ENCODE measurements at places on chromosomes 13 and 19.
A peak's percentile ranks its signal among the peaks of the same experiment; 100 is the strongest.

DNA sequence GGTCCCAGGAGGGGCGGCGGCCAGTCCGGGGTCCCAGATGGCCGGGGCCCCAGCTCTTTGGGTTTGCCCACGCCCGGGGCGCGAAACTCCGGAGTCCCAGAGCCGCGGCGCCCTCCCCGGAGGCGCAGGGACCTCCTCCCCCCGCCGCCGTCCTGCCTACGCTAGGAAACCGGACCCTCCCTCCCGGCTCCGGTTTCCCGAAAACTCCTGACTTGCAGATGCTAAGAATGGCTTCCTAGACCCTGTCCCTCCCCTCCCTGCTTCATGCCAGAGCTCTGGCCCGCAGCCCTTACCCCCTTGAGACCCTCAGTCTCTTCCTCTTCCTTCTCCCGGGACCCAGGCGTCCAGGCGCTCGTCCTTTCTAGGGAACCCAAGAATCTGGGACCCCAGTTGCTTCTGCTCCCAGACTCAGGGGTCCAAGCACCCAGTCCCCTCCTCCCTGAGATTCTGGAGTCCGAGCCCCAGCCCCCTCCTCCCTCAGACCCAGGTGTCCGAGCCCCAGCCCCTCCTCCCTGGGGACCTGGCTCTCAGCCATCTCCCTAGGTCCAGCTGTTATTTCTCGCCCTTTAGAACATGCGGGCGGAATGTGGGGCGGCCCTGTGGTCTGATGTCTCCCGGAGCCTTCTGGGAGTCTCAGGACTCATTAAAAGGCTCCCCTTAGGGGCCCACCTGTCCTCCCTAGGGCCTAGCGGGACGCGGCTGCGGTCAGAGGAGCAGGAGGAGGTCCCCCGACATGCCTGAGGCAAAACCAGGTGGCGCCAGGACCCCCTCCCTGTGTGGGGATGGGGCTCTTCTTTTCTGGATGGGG lies at the start of gene MYBPC2:
Gene MYBPC2, plus strand, starts transcription at position 672 of the 808 bp plus-strand sequence. Its CDS starts 62 bp downstream, at position 734.
- no peak for DNase-seq

DNA sequence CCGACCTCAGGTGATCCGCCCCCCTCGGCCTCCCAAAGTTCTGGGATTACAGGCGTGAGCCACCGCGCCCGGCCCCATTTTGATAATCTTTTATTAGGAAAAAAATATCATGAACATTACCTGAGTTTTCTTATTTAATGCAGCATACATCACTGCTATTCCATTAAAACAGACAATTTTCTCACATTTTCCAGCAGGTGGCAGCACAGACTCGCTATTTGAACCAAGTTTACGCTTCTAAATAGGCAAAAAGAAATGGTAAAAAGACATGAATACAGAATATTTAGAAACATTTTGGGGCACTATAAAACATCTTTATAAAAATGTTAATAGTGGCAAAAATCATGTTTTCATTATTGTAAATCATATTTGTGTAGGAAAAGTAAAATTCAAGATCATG lies 903.1 kb downstream of the SLITRK6 start:
- DNase-seq = peak; percentile 47

- DNase-seq = peak; percentile 65
Measured at GRCh38 chr19:31146015-31146414, 203.2 kb downstream of the TSHZ3 start.

- peak; percentile 20 for DNase-seq
Measured at GRCh38 chr19:49888510-49888824, 8.2 kb downstream of the IL4I1 start.

DNA sequence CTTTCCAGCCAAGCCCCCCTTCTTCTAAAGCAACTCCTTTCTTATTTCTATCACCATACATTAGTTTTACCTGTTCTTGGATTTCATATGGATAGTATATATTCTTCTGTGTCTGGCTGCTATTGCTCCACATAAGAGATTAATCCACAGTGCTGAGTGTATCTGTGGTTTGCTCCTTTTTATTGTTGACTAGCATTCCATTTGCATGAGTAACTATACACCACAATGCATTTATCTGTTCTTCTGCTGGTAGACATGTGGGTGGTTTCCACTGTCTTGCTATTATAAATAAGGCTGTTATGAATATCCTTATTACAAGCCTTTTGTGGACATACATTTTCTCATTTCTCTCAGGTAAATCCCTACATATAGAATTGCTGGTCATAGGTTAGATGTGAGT lies 138.2 kb downstream of the SLC7A1 start:
- DNase-seq = no peak

GRCh38 chr13:28338742-28339141 lies 156.2 kb downstream of the FLT1 start:
- no peak for DNase-seq

- DNase-seq = no peak
Measured at GRCh38 chr19:54573330-54573872, at the start of gene LILRA2. Gene LILRA2, plus strand, starts transcription at chr19:54573790. Its CDS starts 89 bp downstream, at chr19:54573879.

- DNase-seq = no peak
Measured at GRCh38 chr13:52652980-52653303, 306 bp downstream of the SUGT1 start.

- DNase-seq = no peak
Measured at GRCh38 chr19:36093687-36094086, 17.3 kb upstream of the OVOL3 start.

DNA sequence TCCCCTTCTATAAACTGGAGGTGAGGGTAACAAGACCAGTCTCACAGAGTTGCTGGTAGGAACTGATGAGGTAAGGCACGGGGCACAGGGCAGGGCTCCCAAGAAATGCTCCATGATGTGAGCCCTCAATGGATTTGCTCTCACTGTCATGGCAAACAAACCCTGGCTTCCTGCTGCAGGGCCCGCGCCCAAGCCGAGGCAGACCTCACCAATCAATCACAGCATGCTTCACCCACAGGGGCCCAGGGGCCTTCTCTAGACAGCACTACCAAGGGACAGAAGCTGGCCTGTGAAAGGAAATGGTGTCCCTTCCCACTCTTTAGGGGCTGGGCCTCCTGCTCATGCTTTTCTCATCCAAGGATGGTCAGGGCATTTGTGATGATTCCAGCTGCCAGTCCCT lies 25.9 kb upstream of the PLA2G4C start:
- no peak for DNase-seq

DNA sequence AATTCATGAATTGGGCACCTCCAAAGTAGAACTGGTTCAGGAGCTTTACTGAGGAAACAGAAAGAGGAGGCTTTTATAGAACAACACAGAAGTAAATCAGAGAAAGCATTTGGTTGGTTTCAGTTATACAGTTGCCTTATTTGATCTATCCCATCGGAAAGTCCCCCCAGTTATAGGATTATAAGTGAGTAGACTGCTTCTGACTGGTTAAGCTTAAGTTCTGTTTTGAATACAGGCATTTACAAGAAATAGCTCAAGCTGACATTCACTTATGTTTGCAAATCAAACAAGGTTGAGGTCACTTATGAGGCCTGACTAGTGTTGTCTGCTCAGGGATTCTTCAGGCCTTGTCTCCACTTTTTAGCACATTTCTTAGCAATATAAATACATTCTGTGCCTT lies 857.4 kb downstream of the EFNB2 start:
- no peak for DNase-seq

DNA sequence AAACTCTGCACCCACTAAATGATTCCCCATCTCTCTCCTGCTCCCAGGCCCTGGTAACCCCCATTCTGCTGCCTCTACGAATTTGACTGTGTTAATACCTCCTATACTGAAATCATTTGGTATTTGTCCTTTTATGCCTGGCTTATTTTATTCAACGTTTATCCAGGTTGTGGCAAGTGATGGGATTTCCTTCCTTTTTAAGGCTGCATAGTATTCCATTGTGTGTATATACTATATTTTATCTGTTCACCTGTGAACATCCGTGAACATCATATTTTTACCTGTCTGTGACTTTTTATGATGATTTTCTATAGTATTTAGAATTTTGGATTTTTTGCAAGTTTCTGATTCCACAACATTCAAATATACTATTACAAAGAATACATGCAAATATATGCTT lies 13.9 kb upstream of the CEBPG start:
- DNase-seq = no peak

DNA sequence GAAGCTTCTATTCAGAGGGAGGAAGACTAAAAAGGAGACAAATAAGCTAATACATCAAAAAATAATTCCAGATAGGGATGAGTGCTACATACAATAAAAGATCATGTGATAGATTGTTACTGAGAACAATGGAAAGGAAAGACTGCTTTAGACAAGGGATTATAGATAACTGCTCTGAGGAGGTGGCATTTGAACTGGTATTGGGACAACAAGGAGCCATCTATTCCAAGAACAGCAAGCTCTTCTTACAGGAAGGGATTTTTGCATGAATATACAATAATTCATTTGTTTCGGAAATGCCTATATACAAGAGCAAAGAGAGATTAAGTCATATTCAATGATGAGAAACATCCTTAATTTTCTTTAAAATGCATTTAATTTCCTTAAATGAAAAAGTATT lies 540.5 kb upstream of the KLF12 start:
- DNase-seq = no peak

DNA sequence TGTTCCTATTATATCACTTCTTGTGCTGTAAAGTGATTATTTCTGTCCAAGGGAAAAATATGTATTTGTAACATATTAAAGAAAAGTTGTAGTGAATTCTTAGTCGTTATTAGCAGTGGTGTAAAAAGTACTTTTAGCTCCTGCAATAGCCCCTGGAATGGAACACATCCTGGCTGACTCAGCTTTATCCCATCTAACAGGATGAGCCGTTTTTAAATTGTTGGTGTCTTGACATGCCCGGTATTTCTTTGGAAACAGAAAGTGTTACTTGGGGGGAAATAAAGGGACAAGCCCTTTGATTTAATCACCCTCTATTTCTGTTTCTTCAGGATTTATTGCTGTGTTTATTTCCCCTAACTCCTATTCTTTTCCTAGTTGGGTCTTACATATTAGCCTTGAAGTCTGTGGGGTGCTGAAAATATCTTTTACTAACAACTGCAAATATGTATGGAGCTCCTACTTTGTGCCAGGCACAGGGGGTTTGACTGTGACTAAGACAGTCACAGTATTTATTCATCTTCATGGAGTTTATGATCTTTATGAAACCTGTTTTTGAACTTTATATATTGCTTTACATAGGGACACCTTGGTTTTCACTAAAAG lies 17.9 kb downstream of the COG3 start:
- no peak for DNase-seq

GRCh38 chr19:1104311-1105007 lies 665 bp downstream of the GPX4 start:
- DNase-seq = peak; percentile 80

GRCh38 chr19:6219147-6219525 lies 60.6 kb downstream of the MLLT1 start:
- DNase-seq = no peak

GRCh38 chr19:48489608-48490216 lies 20.5 kb downstream of the CYTH2 start:
- peak; percentile 86 for DNase-seq

- no peak for DNase-seq
Measured at GRCh38 chr19:13014921-13015280, 19.6 kb downstream of the NFIX start.

DNA sequence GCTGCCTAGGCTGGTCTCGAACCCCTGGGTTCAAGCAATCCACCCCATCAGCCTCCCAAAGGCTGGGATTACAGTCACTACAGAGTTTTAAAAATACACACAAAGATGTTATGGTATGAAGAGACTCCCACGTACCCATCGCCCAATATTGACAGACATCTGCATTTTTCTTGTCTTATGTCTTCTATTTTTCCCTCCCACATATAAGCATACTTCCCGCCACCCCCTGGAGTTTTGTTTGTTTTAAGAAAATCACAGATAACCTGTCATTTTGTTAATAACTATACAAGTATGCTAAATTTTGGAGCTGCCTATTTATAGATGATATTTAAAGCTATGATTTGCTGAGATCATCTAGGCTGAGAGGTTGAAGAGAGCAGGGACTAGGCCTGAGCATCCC lies 6.2 kb upstream of the SMG9 start:
- DNase-seq = no peak

GRCh38 chr13:39586151-39586550 lies 16.8 kb downstream of the LHFPL6 start:
- no peak for DNase-seq

DNA sequence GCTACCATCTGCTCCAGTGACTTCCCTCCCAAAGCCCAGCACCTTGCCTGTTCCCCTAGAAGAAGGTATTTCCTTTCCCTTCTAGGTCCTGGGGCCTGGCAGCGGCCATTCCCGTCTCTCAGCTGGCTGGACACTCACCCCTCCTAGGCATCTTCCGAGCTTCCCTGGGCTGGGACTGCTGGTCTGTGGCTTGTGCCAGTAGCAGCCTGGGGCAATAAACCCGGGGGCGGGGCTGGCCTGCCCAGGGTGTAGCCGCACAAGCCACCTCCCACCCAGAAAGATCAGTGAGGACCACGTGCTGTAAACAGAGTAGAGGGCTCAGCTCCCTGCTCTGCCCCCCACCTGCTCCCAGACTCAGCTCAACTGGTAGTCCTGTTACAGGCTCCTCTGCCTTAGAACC lies 15.0 kb downstream of the LIPE start:
- DNase-seq = peak; percentile 61

DNA sequence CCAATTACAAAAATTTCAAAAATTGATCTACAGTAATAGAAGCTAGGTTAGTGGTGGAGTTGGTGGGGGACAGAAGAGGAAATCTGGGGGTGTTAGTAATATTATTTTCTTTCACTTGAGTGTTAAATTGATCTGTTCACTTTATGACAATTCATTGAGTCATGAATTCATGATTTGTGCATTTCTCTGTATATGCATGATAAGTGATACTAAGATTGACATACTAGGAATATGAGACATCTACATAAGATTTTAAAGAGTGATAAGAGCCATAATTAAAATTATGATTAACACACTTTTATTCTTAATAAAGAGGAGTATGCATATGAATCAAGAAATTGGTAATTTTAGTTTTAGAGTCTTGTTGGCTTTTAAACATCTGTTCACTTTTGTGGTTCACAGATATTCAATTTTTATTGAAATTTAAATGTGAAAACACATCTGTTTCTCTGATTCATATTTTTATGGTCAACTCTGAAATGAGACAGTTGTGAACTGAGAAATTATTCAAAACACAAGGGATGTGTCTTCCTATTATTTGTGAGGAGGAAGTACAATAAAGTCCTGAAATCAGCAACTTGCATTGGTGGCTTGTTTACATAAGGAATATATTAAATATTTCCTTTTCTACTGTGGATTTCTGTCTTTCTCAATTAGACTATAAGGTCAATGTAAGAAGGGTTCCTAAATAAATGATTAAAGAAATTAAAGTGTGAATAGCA lies 196.5 kb downstream of the ITGBL1 start:
- DNase-seq = no peak

- no peak for DNase-seq
Measured at GRCh38 chr13:100584896-100585295, 3.7 kb downstream of the GGACT start.

- DNase-seq = no peak
Measured at GRCh38 chr19:14826006-14826405, 9.0 kb downstream of the OR7A5 start.
